Activated CD4-positive, alpha-beta T cell treated with anti-CD3 and anti-CD28 coated beads, Interleukin-2, amount 10 ng/mL, durations not matched to agents 24 days and 14 days (primary cell): ENCODE measurements at places on chromosomes 16 and 17.

GRCh38 chr16:27768651-27769272, 218.8 kb downstream of the KATNIP start:
- DNase-seq, result no peak

GRCh38 chr16:4572715-4573114, 16.6 kb downstream of the C16orf96 start:
- DNase-seq, result no peak

DNA sequence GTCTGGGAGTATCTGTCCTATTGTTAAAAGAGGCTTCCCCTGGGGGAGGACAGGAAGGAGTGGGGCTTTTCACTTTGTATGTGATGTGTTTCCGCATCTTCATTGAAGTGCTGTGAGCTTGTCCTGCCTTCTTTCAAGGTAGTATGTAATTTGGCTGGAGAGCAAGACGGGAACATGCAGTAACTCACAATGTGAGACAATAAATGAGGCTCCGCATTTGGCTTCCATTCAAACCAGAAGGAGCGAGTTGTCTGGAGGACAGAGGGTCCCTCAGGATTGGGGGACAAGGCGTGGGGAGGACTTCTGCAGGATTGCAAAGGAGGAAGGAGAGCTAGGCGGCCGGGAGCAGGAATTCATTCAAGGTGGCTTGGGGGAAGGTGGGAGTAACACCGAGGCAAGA, 203.5 kb downstream of the RBFOX3 start:
- DNase-seq, result no peak

DNA sequence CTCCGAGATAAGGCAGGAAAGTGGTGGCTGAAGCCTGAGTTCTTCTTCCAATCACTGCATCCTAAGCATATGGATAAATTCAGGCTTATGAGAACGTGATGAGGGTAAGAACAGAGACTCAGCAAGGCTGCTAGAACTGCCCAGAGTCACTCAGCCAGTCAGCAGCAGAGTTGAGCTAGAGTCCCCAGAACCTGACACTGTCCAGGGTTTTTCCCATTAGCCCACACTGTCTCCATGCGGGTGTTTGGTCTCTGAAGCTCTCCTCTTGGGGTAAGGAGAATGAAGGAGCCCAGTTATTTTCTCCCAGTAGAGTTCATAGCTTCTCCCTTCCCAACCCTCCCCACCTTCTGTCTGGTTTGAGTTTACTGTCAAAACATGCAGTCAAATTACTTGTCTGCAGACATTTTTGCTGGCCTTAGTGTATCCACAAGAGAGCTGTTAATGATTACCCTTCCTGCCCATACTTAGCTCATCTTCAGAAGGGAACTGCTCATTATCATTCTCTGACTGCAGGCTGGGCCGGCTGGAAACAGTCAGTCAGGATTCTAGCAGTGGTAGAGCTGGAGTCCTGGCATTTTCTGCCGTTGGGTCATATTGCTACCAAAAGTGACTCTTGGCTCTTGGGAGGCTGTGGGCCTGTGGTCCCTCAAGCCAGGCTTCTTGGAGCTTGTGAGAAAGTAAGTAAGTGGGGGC, 460.0 kb downstream of the HS3ST3B1 start:
- DNase-seq, result no peak

- DNase-seq, result no peak
Measured at GRCh38 chr17:9937241-9937761, 32.2 kb upstream of the RCVRN start.

DNA sequence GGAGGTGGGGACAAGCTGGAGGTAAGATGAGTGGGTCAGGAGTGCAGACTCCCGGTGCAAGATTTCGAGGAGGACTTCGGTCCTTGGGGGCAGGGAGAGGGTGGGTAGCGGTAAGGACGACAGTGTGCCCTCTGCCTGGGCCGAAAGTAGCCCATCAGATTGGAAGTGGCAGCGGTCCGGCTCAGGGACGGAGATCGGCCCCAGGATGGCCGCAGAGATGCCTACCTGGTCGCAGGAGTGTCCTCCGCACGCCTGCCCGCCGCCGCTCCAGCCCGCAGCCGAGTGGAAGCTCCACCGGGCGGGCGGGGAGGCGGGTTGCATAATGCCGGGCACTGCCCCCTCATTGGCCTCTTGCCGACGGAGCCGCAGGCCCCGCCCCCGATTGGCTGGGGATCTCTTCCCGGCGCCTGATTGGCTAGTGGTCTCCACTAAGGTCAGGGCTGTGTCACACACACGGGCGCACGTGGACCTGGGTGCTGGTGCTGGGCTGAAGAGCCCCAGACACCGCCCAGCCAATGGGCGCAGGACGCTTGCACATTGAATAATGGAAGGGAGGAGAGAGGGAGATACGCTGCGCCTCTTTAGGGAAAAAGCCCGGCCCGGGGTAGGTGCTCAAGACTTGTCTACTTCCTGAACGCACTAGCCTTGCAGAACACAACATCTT, at the start of gene PER1:
TSS of gene PER1 (minus strand) at position 293 of the 664 bp plus-strand sequence. CDS start 1,698 bp downstream, outside the sequence.
- DNase-seq, result peak; percentile 97

- DNase-seq, result peak; percentile 53
Measured at GRCh38 chr16:70809392-70810060, 8.6 kb upstream of the VAC14 start.

- DNase-seq, result peak; percentile 65
Measured at GRCh38 chr16:23597003-23597756, 1.1 kb upstream of the NDUFAB1 start.

DNA sequence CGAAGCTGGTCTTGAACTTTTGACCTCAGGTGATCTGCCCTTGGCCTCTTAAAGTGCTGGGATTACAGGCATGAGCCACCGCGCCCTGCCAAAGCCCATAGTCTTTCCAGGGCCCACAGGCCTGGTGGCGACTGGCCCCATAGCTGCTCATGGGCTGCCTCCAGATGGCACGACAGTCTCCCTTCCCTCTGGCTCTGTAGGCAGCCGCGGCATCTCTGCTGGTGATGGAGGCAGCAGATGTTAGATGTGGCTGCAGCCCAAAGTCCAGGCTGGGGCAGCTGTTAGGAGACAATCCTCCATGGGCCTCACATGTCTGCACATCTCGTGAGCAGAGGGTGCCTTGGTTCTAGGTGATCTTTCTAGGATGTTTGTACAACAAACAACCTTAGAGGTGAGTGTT, 69.7 kb upstream of the DNAJA2 start:
- no peak for DNase-seq

GRCh38 chr16:23141959-23142740, 7.1 kb downstream of the USP31 start:
- no peak for DNase-seq

GRCh38 chr16:3924763-3925162, 44.2 kb upstream of the CREBBP start:
- DNase-seq, result no peak

- no peak for DNase-seq
Measured at GRCh38 chr16:78505544-78506366, 406.3 kb downstream of the WWOX start.

GRCh38 chr17:80625627-80626026, 81.0 kb downstream of the RPTOR start:
- DNase-seq, result no peak

DNA sequence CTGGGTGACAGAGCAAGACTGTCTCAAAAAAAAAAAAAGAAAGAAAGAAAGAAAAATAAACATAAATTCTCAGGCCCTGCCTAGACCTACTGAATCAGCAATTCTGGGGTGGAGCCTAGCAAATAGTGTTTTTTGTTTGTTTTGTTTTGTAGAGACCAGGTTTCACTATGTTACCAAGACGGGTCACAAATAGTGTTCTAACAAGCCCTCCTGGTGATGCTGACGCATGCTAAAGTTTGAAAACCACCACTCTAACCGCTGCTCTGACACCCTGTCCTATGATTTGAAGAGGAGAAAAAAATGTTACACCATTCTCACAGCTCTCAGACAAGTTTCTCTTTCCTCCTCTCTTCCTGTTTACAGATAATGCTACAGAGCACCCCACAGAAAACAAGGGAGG, 1.5 kb downstream of the MRPL10 start:
- peak; percentile 78 for DNase-seq

DNA sequence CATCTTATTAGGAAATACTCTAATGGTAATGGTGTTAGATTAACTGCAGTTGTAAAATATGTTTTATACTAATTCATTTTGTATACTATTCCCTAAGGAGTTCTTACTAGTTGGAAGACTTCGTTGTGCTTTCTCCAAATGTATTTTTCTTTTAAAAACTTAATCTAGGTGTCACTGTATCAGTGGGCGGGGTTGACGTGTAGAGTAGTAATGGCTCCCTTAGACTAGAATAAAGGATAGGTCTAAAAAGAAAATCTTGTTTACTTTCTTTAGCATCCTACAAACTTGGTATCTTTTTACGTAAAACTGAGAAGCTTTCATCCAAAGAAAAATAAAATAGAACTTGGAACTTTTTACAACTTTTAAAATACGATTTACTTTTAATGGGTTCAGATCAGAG, 55.0 kb upstream of the MRC2 start:
- DNase-seq, result no peak

GRCh38 chr17:74016461-74016860, 187.0 kb upstream of the RPL38 start:
- no peak for DNase-seq

- no peak for DNase-seq
Measured at GRCh38 chr16:78183437-78184237, 84.2 kb downstream of the WWOX start.

GRCh38 chr17:21218101-21218500, 4.1 kb upstream of the TMEM11 start:
- DNase-seq, result no peak

- DNase-seq, result no peak
Measured at GRCh38 chr16:12315330-12316136, 339.0 kb downstream of the SNX29 start.

DNA sequence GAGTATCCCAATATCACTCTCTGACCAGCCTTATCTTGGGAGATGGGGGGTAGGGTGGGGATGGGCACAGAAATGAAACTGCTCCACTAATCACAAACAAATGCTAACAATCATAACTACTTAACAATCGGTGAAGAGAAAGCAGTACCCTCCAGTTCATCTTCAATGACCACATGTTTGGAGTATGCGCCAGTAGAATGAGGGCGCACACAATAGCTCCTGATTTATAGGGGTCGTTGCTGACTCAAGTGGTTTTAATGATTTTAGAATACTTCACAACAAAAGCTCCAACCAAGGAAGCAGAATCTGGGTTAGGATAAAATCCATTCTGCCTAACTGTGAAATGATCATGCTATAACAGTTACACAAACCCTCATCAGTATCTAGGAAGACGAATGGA, 184.4 kb downstream of the AATF start:
- DNase-seq, result no peak

DNA sequence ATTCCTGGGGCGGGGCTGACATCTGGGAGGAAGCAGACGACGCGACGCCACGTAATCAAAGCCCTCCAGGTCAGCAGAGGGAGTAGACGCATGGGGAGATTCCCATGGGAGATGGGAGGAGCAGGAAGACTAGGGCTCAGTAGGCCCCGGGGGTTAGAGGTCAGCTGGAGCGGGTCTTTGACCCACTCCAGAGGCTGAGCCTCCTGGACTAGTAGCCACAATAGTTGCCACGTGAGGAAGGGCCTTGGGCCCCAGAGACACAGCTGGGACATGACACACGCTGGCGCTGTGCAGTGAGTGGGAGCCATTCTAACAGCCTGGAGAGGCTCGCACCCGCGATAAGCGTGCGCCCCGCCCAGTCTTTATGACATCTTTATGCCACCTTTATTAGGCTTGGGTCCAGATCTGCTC, 95.7 kb upstream of the AMZ2 start:
- no peak for DNase-seq

DNA sequence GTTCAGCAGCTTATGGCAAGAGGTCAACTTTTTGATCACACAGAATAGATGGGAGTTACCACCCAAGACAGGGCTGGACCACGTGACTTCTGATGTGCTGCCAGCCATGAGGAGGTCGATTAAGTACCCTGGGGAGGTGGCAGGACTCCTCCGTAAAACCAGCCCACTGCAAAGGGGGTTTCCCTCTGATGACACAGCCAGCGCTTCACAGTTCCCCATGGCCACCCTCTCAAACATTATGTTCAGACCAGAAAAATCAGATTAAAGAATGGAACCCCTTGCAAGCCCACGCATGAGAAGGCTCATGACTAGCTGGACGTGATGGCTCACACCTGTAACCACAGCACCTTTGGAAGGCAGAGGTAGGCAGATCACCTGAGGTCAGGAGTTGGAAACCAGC, 222.9 kb downstream of the CPPED1 start:
- no peak for DNase-seq
